ENCODE measurements at places on chromosomes 7 and 10.

DNA sequence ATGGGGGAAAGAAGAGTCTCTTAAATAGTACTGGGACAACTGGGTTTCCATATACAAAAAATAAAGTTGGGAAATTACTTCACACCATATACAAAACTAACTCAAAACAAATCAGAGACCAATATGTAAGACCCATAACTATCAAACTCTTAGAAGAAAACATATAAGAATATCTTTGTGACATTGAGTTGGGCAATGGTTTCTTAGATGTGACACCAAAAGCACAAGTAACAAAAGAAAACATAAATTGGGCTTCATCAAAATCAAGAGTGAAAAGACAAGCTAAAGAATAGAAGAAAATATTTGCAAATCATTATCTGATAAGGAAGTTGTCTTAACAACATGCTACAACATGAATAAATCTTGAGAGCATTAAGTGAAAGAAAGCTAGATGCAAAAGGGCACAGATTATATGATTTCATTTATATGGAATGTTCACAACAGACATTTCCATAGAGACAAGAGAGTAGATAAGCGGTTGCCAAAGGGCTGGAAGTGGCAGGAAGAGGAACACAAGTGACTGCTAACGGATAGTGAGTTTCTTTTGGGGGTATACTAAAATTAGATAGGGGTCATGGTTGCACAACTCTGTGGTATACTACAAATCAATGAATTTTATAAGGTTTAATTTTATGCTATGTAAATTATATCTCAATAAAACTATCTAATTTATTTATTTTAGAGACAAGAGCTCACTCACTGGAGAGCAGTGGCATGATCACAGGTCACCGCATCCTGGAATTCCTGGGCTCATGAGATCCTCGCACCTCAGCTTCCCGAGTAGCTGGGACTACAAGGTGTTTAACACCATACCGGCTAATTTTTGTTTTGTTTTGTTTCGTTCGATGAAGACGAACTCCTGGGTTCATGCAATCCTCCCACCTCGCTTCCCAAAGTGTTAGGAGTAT, 35.4 kb downstream of the JMJD1C start:
- no peak for DNase-seq

- no peak for DNase-seq
Measured at GRCh38 chr7:68562323-68562899, 1035.9 kb upstream of the AUTS2 start.

GRCh38 chr7:151447901-151448260, 7.9 kb upstream of the CRYGN start:
- no peak for DNase-seq

DNA sequence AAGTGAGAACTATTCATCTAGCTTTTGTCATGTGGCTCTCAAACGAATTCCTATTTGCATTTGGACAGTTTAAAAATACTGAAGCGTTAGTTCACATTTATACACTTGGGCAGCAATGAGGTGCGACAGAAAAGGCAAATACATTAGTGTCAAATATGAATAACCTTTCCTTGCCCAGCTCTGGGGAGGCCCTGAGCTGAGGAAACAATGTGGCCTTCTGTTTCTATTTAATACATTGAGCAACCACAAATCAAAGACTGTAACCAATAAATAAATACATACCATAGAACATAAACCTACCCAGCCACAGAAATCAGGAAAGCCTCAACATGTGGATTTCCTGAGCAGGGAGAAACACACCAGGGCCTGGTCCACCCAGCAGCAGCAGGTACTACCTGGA, 585.2 kb downstream of the PARD3 start:
- DNase-seq: no peak

- no peak for DNase-seq
Measured at GRCh38 chr7:34850681-34851080, 186.6 kb downstream of the DPY19L1 start.

- no peak for DNase-seq
Measured at GRCh38 chr7:106068986-106069385, 43.1 kb downstream of the SYPL1 start.

GRCh38 chr7:63028376-63029206, 970.1 kb upstream of the ZNF722 start:
- DNase-seq: no peak

GRCh38 chr7:44956157-44956766, 22.6 kb downstream of the MYO1G start:
- DNase-seq: no peak

- no peak for DNase-seq
Measured at GRCh38 chr7:51965454-51965853, 648.8 kb upstream of the COBL start.

DNA sequence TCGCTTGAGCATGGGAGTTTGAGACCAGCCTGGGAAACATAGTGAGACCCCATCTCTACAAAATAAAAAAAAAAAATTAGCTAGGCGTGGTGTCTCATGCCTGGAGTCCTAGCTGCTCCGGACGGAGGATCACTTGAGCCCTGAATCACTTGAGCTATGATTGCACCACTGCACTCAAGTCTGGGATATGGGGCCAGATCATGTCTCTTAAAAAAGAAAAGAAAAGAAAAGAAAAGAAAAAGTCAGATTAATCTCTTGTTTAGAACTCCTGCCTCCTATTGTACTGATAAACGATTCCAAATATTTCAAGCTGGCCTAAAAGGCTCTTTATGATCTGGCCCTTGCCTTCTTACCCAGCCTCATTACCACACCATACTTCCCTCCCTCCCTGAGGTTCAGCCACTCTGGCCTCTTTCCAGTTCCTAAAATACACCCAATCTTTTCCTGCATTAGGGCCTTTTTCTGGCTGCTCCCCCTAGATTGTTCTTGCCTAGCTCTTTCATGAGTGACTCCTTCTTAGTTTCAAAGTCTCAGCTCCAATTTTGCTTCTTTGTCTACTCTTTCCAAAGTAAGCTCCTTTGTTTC, 41.7 kb downstream of the VCL start:
- DNase-seq: no peak

DNA sequence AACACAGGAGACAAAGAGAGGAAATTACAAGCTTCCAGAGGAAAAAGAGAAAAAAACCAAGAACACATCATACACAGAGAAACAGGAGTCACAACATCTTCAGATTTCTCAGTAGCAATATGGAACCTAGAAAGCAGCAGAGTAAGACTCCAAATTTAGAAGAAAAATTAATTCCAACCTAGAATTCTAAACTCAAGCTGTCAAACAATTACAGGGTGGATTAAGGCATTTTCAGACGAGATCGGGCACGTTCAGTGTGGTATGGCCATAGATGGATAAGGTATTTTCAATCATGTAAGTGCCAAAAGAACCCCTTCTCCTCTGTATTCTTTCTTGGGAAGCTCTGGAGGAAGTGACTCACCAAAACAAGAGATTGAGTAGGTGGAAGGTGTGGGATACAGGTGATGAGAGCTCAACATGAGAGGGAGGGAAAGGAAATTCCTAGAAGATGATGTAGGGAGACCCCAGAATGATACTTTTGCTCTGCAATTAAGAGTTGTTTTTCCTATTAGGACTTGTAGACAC, 51.6 kb downstream of the FAM204A start:
- DNase-seq: no peak

DNA sequence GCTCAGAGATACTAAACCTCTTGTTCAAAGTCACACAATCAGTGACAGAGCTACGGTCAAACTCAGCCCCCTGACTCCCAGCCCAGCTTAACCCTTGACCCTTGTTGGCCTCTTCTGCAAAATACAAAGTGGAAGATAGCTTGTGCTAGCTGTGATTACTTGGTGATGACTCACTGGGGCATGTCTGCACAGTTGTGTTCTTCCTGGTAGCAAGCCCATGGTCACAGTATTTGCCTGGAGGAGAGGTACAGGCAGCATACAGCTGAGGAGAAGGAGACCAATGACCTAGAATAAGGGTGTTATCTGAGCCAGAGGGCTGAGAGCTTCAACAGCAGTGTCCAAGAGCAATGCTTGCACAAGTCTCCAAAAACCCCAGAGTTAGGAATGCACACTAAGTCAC, 5.7 kb upstream of the HSPA12A start:
- DNase-seq: no peak

DNA sequence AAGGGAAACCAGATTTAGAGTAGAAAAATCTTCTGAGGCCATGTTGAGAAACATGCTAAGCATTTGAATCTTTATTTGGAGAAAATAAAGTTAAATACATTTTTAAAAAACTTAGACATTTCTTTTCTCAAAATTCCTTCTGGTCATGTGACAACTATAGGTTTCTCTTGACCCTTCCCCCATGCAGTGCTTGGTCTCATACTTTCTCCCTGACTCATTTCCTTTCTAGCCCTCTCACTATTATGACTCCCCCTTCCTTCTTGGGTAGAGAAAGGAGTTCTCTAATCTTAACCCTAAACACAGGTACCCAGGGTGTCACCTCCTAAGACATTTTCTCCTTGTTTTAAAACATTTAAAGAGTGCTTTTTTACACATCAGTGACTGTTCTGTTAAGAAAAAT, 179.5 kb upstream of the TMEM106B start:
- no peak for DNase-seq

DNA sequence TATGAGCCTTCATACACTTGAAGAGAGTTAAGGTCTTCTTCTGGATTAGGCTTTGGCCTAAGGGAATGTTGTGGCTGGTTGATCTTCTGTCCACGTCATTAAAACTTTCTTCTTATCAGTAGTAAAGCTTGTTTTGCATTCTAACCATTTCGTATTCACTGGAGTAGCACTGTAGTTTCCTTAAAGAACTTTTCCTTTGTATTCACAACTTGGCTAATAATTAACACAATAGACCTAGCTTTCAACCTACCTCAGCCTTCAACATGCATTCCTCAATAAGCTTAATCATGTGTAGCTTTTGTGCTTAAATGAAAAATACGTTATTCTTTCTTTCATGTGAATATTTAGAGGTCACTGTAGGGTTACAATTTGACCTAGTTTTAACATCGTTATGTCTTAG, 42.8 kb downstream of the AKR1C8 start:
- DNase-seq: no peak

DNA sequence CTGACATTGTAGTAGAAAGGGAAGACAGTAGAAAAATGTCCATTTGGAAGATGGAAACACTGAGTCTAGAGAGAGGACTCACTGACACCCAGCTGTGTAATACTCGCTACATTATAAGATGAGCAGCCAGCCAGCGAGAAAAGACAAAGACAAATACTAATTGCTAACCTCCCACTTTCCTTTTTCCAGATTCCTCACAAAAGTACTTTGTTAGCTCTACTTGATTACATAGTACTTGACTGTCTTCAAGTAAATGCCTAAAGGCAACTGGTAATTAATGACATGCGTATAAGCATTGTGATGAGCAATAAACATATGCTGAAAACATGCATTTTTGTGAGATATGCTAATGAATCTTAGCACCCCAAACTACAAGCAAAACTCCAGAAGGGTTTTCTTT, 363.1 kb downstream of the GPAM start:
- no peak for DNase-seq

- DNase-seq: no peak
Measured at GRCh38 chr7:74183142-74183541, 9.0 kb downstream of the EIF4H start.

- DNase-seq: no peak
Measured at GRCh38 chr10:125157505-125157904, 2.9 kb downstream of the CTBP2 start.

DNA sequence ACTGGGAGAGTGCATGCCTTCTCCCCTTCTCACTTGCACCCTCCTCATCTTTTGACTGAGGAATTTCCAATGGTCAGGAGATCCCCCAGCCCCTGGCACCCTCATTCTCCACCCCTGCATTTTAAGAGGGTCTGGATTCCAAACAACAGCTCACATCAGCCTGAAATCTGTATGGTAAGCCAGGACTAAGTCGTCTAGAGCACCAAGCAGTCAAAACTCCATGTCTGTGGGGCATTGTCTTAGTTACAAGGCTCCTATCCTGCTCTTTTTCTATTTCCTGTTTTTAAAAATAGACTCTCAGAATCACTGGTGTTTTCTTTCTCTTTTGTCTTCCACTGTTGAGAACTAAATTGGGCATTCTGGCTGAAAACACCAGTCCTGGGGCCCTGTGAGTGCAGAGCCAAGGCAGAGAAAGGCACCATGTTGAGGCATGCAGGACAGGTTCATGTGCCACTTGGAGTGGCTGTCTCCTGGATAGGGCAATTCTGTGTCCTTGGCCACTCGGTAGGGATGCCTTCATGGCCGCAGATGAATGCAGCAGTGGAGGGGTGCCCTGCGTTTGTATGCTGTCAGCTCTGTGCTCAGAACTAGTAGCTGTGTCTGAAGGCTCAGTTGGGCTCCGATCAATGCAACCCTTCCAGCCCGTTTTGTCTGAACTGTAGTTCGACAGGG, 216.6 kb upstream of the YAE1 start:
- DNase-seq: no peak

GRCh38 chr7:117284692-117285091, 38.2 kb downstream of the WNT2 start:
- DNase-seq: no peak

DNA sequence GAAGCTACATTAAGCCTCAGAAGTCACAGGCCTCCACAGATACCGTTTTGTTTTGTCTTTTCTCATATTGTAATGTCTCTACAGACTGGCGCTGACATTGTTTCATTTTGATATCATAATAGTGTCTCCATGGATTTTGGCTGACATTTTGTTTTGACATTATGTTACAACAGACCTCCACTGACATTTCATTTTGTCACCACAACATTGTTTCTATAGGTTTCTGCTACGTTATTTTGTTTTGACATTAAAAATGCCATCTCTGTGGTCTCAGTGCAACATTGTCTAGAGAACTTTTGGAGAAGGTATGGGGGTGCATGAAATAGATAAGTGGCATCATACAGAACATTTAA, 666.8 kb downstream of the PARD3 start:
- DNase-seq: no peak

- no peak for DNase-seq
Measured at GRCh38 chr7:70384891-70385290, 747.1 kb upstream of the GALNT17 start.

DNA sequence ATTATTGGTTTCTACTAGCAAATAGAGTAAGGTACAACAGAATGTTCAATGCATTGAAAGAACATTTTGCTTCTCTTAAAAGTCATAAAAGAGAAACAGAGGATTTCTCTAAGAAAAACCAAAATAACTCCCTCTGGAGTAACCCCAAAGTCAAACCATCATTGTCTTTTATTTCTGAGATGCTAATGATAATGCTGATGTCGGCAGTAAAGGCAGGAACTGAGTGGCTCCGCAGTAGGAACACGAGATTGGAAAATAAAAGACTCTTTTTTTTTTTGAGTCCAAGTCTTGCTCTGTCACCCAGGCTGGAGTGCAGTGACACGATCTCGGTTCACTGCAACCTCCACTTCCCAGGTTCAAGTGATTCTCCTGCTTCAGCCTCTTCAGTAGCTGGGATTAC, 2.7 kb upstream of the USP54 start:
- no peak for DNase-seq

GRCh38 chr10:108375691-108376090, 1211.2 kb upstream of the SORCS1 start:
- DNase-seq: no peak
